ENCODE measurements at places on chromosomes 3 and 15.

DNA sequence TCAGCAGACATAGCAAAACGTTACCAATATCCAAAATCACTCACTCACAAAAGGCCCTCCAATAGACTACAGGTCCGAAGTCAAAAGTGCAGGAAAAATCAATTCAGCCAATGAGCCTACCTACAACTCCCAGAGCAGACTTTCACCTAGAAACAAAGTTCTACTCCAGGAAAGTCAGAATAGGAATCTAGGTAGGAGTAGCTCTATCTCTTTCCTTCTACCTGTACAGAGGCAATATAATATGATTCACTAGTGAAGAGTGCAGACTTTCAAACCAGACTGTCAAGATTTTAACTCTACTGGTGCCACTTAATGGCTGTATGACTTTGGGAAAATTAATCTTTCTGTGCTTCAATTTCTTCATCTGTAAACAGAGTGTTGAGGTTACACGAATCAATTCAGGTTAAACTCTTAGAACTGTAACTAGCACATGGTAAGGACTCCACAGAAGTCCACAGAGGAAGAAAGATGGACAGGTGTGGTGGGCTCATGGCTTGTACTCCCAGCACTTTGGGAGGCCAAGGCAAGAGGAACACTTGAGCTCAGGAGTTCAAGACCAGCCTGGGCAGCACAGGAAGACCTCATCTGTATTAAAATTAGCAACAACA, 9.4 kb downstream of the DCUN1D1 start:
- DNase-seq, result no peak

- DNase-seq, result no peak
Measured at GRCh38 chr3:19960696-19961095, 13.8 kb downstream of the RAB5A start.

GRCh38 chr3:71226565-71227269, 356.8 kb downstream of the FOXP1 start:
- no peak for DNase-seq

GRCh38 chr15:90571063-90571541, 41.4 kb downstream of the CRTC3 start:
- no peak for DNase-seq

GRCh38 chr3:8345398-8345797, 156.2 kb upstream of the LMCD1 start:
- DNase-seq, result no peak

DNA sequence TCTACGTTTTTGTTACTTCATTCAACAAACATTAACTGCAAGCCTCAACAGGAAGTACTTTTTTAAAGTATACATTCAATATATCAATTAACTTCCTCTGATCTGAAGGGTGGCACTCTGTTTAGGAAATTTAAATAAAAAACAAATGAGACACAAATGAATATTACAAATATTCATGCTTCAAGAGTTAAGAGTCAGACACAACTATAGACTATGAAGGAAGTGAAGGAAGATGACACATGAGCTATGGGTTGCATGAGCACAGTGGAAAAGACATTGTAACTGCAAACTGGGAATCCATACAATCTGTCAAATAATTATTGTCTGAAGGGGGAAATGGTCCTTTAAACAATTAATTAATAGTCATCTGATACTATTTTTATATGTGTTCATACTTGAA, 26.8 kb upstream of the ALCAM start:
- DNase-seq, result no peak

- DNase-seq, result no peak
Measured at GRCh38 chr3:50195501-50196252, 4.3 kb downstream of the GNAT1 start.

DNA sequence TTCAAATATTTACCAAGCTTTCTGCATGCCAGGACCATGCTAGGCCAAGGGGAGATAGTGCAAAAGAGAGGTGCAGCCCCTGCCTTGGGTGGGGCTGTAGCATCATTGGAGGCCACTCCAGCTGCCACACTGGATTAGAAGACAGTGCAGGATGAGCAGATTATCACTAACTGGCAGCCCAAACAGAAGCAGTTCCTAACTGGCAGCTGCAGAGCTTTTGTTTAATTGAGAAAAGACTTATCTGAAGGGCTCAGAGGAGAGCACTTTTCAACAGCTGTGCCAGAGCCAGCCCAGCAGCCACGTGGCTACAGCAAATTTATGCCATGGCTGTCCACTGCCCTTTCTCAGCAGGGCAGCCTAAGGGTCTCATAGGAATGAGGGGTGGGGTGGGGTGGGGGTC, 13.5 kb upstream of the ACSBG1 start:
- no peak for DNase-seq

DNA sequence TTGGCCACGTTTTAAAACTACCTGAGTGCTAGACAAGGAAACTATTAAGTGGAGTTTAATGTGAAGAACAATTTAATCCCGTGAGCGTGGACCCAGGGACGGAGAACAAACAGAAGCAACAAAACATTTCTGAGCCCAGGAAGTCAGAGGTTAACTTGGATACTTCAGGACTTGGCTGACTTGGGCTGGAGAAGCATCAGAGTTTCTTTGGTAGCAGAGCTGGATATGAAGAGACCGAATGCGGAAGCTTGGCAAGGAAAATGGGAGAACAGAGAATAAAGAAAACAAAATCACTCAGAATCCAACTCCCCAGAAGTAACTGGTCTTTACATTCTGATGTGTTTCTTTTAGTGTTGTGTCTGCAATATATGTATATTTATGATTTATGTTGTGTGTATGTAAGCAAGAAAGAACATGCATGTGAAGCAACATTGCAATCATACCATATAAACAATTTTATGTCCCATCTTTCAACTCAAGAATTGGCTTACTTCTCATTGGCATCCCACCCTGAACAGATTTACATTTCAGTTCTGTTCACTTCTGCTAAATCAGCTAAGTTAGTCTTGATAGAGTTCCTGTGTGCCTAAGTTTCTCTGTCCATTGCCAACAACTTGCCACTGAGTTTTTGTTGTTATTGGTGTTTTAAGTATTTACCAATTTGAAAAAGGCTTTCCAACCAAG, 17.2 kb upstream of the PLOD2 start:
- no peak for DNase-seq

- no peak for DNase-seq
Measured at GRCh38 chr3:162134571-162134970, 638.0 kb downstream of the OTOL1 start.

DNA sequence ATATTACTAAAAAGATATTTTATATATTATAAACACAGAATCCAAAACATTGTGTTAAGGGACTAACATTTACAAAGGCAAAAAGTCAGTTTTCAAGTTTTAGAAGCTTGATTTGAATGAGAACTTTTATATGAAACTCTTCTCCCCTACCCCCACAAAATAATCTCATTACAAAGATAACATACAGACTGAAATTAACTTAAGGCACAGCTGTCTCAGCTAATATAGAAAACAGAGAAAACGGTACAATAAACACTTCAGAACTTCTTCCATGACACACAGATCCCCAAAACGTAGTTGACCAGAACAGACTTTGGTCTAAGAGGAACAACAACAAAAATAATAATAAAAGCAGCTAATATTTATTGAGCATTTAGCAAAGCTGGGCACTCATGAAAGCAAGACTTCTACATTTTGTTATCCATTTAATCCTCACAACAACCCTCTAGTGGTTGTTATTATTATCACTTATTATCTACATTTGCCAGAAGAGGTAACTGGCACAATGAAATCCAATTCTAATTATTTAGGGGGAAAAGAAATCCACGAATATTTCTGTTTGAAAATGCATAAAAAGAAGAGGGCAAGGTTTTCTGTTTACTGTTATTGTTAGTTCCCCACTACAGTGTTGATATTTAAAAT, 68.1 kb downstream of the PFN2 start:
- no peak for DNase-seq

DNA sequence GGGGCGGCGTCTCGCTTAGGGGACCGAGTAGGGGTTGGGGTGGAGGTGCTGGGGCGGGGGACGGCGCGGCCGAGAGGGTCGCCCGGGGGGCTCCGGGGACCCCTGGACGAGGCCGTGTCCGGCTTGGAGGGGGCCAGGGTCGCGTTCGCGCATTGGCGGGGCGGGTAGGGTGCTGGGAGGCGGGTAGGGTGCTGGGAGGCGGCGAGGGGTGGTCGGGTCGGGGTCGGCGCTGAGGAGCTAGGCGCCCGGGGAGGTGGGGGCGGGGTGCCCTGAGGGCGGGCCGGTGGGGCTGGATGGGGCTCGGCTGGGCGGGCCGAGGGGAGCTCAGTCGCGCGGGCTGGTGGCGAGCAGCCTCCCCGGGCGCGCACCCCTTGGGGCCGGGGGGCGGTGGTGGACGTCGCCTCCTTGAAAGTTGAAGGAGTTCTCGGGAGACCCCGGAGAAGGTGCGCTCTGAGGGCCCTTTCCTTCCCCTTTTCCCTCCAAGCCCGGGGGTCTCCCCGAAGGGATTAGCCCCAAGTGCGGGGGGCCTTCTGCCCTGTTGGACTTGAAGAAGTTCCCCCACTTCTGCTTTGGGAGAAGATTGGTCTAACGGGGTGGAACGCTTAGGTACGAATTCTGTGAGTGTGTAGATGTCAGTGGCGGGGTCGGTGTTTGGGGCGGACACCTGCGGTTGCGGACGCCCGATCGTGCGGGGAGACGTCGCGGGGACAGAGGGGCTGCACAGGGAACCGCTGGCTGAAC, 543 bp downstream of the MEF2A start:
- peak; percentile 75 for DNase-seq

DNA sequence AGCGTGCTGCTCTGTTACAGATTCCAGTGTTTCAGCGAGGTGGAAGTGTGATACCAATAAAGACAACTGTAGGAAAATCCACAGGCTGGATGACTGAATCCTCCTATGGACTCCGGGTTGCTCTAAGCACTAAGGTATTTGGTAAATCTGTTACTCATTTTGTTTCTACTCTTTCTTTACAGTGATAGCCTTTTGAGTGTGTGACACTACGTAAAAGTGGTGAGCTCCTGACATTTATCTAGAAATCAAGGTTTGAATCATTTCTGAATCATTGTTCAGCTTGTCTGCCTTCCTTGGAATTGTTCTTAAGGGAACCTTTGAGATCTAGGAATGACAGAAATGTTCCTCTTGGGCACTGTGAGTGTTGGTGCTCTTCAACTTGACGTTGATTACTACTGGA, 11.2 kb upstream of the CAPN3 start:
- DNase-seq, result no peak

GRCh38 chr3:129180461-129180860, 3.2 kb downstream of the CNBP start:
- DNase-seq, result no peak

DNA sequence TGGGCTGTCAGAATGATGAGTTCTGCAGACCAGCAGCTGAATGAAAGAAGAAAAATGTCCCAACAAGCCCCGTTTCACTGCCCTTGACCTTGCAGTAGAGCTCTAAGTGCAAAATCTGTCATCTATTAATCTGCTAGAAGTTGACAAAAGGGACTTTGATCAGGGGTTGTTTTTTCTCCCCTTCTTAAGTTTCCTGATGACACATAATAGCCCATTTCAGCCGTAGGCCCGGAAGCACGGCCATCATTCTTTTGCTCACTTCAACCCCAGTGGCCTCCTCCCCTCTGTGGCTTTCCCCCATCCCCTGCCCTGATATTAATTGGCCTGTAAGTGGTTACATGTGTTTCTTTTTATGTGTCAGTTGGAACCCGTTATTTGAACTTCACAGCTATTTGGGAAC, 298.9 kb downstream of the RPLP1 start:
- DNase-seq, result no peak

DNA sequence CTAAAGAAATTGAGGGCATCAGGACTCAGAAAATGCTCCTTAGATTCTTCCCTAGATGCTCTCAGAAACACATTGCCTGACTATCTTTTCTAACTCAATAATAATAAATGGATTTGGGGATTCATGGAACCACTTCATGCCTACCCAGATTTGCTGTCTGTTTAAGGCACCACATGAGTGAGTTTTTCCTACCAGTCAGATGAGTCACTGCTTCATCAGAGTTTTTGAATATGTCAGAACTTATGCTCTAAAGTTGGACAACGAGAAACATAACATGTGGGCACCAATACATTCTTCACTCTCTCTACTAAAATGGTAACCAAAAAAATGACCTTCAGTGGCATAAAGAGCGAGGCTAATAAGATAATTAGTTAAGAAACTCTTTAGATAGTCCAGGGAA, 1135.1 kb downstream of the TUSC7 start:
- DNase-seq, result no peak

GRCh38 chr3:134709561-134710312, 58.9 kb upstream of the KY start:
- no peak for DNase-seq

GRCh38 chr3:64728428-64728827, 40.6 kb upstream of the ADAMTS9 start:
- no peak for DNase-seq

DNA sequence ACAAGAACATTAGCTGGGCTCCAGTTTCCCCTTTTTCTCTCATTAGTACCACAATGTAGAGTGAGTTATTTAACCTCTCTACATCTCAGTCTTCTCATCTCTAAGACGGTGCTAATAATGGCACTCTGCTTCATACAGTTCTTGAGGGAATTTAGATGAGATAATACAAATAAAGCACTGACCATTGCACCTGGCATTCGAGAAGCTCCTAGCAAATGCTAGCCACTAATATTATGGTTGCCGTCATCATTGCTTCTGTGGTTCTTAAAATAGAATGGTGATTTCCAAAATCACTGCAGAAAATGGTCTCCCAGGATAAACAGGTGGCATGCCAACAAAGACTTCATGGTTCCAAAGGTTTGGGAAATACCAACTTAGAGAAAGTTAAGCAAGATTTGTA, 213.0 kb downstream of the RORA start:
- no peak for DNase-seq

DNA sequence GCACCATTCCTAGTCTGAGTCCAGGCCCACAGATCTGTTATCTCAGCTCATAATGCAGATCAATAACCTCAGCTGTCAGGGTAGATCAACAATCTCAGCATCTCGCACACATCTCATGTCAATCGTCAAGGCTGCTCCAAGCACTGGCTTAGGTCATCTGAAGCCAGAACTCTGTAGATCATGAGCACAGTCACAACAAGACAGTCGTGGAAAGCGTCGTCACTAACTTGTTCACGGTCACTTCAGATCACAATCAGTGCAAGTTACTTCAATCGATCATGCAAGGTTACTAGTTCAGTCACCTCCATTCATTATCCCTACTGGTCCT, 71.8 kb downstream of the RBPMS2 start:
- no peak for DNase-seq

DNA sequence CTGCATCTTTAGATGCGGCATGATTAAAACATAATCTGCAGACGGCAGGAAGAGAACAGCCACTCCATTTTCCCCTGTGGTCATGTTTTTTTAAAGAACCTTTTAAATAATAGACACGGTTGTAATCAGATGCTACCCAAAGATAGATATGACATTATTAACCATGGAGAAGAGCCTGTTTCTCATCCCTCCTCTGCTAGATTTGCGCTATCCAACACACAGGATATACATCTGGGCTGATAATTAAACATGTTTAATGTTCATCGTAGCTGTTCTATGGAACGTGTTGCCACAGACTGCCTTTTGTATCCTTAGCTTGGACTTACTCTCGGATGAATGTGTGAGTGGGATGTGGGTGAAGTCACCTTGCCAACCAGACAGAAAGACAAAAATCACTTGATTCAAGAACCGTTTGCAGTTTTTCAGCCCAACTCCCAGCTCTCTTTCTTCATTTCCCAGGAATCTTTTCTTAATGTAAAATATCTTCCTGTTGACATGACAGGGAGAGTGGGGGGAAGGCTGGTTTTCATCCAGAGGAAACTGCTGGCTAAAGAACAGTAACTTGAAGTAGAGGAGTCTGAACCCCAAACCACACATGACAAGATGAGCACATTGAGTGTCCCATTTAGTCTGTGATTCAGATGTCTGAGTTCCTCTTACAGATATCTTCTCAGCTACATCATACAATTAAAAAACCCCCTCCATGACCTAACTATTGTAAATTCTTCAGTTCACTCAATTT, 118.6 kb upstream of the PRICKLE2 start:
- no peak for DNase-seq

GRCh38 chr15:77538027-77538451, 94.7 kb downstream of the LINGO1 start:
- DNase-seq, result peak; percentile 65
